Activated CD8-positive, alpha-beta memory T cell treated with anti-CD3 and anti-CD28 coated beads for 1 hour (primary cell): ENCODE measurements at places on chromosomes 3 and 15.

GRCh38 chr15:81337713-81338157 lies 13.8 kb upstream of the STARD5 start:
- no peak for DNase-seq

DNA sequence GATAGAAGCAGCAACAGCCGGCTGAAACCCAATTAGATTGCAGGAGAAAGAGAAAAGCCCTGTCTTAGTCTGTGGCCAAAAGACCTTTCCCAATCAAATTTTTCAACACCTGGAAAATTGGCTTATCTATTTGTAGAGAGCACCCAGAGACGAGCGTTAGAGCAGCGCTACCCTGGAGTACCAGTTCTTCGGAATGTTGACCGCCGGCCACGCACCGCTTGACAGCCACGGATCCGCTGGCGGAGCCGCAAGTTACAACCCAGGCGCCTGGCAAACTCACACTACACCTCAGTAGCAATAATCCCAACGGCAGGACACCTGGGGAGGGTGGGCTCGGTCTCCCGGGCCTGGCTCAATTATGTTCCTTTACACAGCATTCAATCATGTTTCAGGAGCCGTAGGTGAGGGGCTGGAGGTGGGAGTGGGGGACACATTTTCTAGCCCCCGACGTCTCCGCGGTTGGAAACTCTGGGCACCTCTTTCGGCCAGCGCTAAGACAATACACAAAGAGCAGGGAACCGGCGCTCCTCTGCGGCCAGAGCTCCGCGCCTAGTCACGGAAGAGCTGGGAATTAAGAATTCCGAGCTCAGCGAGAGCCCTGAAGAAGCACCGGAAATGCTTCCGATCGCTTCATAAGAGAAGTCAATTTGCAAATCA lies 1.2 kb downstream of the MB21D2 start:
- DNase-seq: no peak

- no peak for DNase-seq
Measured at GRCh38 chr15:35448294-35448693, 97.7 kb downstream of the DPH6 start.

DNA sequence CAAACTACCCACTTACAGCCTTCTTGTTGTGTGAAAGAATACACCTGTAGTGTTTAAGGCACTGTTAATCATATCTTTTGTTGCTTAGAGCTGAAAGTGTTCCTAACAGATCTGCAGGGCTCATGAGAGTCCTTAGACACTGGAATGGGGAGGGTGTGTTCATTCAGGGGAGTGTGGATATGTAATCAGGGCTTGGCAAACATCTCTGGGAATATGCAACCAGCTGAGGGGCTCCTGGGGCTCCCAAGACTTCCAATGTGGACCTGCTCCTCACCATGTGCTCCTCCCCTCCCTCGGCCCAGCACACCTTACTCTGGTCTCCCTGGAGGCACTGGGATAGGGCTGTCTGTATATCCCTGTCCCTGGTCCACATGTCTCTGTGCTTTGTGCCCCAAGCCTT lies 30.3 kb upstream of the MFSD1 start:
- no peak for DNase-seq

DNA sequence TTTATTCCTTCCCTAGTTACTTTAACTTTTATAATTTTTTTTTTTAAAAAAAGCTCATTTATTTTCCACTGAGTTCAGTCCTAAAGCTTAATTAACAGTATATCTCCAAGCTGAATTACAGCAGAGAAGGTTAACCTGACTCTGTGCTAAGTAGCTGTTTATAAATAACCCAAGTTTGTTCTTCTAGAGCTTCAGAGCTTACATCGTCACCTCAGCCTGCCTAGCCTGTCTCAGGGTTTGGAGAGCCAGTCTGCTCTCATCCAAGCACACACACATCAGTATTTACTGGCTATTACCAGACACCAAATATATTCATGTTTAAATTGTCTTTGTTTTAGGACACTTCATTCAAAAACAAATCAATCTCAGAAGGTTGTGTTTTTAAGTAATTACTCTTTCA lies 154.9 kb downstream of the CDIN1 start:
- no peak for DNase-seq

DNA sequence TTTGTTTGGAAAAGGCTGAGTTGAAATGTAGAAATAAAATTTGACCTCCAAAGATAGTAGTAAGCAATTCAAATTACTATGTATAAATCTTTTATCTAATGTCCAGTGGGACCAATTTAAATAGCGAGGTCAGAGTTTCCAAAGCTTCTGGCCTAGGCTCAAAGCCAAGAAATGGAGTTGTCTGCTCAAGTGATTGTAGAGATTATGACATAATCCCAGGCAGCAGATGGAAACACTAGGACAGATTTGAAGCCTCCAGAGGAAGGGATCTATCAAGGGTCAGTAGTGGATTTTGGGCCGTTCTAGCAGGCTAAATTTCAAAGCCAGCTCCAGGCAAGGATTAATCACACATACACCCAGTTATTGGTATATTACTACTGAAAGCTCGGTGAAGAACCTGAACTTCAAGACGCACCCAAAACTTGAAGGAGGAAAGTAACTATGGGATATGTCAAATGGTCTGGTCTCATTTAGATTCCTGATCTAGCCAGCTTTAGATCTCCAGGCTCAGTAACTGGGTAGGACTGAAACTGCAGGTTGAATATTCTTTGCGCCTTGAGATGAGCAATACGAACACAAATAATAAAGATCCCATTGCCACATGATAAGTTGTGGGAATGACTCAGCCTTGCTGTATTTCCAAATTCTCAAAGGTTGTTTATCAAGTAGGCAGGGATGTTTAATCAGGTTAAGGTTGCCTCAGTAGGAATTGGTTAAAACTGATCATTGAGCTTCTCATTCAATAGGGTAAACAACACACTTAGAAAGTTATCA lies 30.9 kb upstream of the ARRDC4 start:
- DNase-seq: no peak
